SIG-M5 (cell line): ENCODE measurements at places on chromosomes 12 and 14.

GRCh38 chr14:102140027-102140749, 491 bp downstream of the WDR20 start:
- DNase-seq, result no peak

GRCh38 chr12:43675048-43675904, 83.3 kb downstream of the PUS7L start:
- no peak for DNase-seq

GRCh38 chr12:57715786-57716185, 21.9 kb downstream of the OS9 start:
- DNase-seq, result no peak

- DNase-seq, result no peak
These were observed 24.5 kb downstream of the PRMT8 start for GRCh38 chr12:3515506-3515905.

DNA sequence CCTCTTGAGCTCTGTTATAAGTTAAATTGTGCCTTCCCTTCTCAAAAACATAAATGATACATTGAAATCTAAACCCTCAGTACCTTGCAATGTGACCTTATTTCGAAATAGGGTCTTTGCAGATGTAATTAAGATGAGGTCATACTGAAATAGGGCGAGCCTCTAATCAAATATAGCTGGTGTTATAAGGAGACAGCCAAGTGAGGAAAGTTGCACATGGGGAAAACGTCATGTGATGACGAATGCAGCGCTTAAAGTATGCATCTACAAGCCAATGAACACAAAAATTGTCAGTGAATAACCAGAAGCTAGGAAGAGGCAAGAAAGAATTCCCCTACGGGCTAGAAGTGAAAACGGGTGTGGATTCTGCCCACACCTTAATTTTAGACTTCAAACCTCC, 305.2 kb upstream of the FOXG1 start:
- no peak for DNase-seq

DNA sequence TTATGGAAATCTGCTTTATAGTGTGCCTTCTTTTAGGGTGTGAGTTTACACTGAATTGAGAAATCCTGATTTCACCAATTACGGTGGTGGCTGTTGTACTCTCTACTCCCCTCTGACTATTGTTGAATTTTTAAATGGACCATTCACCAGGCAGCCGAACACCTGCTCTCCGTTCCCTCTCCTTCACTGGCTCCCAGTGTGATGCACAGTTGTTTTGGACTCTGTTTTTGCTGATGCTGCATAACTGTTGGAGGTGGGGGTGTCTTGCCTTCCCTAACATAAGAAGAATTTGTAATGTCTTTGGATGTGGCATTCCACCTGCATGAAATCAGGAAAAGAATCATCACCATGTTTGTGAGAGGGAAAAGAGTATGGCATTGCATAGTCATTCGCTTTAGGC, 341.2 kb downstream of the SNAPC1 start:
- DNase-seq, result no peak

- DNase-seq, result no peak
These were observed 207.3 kb upstream of the PRKD1 start for GRCh38 chr14:30134936-30135335.

DNA sequence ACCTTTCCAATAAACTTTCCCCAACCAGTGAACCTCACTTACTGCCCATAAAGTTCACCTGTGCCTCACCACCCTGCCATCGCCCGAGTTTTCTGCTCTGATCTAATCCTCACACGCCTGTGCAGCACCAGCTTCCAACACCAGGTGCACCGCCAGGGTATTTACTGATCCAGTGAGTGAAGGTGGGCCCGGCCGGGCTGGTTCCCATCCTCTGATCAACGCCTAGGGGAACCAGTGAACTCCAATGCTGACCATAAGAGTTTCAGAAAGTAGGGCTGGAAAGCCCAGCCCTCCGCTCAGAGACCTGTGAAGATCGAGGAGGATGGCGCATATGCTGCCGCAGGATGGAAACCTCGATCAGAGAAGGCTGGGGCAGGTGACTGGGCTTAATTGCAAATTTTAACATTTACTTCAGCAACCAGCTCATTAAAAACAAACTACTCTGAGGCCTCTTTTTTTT, 685 bp upstream of the MYL6B start:
- no peak for DNase-seq

DNA sequence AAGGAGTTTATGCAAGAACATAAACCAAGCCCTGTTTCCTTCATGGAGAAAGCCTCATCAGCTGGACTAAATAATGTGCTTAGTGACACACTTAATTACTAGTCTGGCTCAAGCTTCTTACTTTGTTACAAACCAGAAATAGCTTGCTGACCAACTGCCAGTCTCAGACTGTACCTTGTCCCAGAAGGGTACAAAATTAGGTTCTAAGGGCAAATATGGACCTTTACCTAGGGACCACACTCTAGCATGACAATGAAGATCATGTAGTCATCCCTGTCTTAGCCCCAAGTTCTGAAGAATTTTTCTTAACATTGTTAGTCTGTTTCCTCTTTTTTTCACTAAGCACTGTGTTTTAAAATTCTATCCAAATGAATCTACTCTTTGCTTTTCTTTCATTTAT, 2.2 kb downstream of the AMN1 start:
- no peak for DNase-seq

- no peak for DNase-seq
These were observed 211.5 kb downstream of the CHST11 start for GRCh38 chr12:104668274-104668718.
